Hematopoietic multipotent progenitor cell treated with erythropoietin and hydrocortisone succinate and interleukin-3 and kit ligand, for 15 days (in vitro differentiated cells): ENCODE measurements at places on chromosomes 6 and 20.
A peak's percentile ranks its signal among the peaks of the same experiment; 100 is the strongest.

DNA sequence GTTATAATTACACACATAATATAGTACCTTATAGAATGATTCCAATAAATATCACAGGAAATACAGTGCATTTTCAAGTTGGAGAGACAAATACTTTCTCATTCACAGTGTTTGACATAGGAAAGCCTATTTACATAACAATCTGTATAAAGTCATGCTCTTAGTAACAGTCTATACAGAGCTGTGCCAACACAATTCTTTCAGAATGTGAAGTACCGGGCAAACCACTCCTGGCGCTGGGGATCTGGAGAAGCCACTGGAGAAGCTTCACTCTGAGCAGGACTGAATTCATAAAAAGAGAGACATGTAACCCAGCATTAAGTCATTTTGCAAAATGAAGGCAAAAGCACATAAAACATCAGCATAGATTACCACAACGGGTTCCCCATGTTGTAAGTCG is 24.9 kb upstream of the MCM9 start:
- no peak for DNase-seq

GRCh38 chr20:1979106-1979778 is 14.6 kb downstream of the PDYN start:
- no peak for DNase-seq

GRCh38 chr20:44582311-44583025 is at the start of gene PKIG:
PKIG (plus strand) TSS chr20:44582579; CDS start chr20:44614557, 31,978 bp downstream.
- DNase-seq = no peak

GRCh38 chr6:131754715-131755567 is 44.1 kb upstream of the CTAGE9 start:
- no peak for DNase-seq

GRCh38 chr6:157558487-157559200 is 177.7 kb downstream of the ZDHHC14 start:
- DNase-seq = no peak

DNA sequence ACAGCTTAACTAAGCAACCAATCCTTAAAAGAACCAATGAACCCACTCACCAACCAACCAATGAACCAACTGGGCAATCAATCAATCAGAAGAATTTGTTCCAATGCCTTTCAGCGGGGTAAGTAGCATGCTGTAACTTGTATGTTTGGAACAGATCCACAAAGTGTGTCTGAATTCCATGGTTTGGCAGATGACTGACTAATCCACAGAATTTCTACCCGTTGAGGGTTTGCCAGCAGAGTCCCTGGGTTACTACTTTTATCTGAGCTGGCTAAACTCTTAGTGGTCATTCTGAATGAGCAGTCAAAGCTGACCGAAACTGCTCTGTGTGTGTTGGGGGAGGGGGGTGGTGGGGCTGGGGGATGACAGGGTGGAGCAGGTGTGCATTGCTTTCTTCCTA is 125.0 kb upstream of the JAG1 start:
- DNase-seq = no peak

DNA sequence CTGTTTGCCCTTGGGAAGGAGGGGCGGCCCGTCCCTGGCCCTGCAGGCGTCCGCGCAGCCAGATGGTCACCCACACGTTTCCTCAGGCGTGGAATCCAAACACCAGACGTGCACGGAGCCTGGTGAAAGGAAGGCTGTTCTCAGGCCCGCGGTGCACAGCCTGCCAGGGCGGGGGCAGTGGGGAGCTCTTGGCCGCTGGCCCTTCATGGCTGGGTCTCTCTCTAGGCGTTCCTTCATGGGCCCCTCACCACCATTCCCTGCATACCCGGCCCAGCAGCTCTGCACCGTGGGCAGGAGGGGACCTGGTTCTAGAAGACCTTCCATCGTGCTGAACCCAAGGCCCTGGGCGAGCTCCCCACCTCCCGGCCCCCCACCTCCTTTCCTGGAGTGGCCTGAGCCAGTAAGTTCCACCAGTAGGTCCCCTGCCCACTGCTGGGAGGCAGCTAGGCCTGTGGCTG is 30.4 kb upstream of the SMOC2 start:
- DNase-seq = no peak

GRCh38 chr6:132198896-132199295 is 202.4 kb downstream of the MOXD1 start:
- DNase-seq = no peak

- no peak for DNase-seq
Measured at GRCh38 chr6:167574431-167575151, 249.7 kb downstream of the TTLL2 start.

DNA sequence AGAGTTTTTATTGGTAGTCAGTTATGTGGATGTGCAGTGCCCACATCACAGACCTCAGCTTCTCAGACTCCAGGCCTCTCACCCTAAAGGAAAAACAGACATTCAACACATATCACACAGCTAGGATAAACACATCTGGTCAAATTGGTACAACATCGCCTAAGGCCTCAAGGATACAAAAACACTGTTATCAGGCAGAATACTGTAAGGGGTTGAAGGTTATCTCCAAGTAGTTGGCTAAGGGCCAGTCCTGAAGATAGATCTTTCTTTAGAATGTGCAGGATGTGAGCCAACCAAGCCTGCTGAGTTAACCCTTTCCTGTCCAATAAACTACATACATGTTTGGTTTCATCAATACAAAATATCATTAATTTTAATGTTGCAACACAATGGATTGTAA is 308.4 kb upstream of the GJE1 start:
- no peak for DNase-seq

GRCh38 chr6:34412016-34412415 is 13.9 kb downstream of the RPS10 start:
- DNase-seq = no peak

DNA sequence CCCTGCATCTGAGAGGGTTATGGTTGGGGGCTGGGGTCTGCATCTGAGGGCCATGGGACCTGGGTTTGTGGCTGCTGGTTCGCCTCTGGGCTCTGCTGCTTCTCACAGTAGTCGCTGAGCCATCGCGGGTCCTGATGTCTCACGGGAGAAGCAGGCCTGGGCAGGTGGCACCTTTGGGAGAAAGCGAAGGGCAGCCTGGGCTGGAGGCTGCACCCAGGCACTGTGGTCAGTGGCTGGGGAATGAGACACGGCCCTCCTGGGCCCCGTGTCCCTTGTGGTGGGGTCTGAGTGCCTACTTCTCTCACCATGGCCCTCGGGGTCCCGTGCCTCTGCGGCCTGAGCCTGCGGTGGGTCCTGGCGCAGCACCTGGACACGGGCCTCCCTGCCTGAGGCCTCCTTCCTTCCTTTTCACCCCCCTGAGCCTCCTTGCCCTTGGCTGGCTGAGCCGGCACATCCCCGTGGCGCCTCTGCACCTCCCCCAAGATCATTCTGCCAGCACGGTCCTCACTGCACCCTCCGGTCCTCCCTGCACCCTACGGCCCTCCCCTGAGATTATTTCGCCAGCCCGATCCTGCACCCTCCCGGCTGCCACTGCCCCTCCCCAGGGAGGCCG is 206.0 kb downstream of the ERMARD start:
- no peak for DNase-seq

- no peak for DNase-seq
Measured at GRCh38 chr6:111157412-111157811, 70.1 kb downstream of the SLC16A10 start.

DNA sequence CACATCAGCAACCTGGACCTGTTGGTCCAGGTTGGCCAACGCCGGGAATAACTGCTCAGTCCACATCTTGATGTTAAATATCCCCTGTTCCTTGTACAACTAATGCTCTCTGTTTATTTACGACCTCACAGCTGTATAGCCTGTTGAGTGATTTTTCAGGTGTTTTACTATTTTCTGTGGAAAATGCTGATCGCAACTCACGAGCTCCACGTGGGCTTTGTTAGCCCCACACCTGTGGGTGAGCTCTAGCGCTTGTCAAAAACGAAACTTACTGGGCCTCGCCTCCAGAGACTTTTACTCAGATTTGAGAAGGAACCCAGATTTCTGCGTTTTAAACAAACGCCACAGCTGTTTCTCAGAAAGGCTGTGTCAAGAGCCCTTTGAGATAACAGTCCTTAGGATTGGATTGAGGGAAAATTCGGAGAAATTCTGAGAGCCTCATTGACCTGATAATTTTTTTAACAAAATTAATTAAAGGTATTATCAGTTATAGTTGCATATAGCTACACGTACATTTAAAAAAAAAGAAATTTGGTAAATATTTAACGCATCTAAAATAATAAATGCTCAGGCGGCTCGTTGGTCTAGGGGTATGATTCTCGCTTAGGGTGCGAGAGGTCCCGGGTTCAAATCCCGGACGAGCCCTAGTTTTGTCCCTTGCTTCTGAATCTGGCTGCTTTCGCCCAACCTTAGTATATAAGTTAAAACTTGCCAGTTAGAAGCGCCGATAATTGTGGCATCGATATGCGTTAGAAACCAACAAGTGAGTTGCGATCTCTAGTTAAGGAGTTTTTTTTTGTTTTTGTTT is 16.7 kb downstream of the HMGN4 start:
- peak; percentile 67 for DNase-seq

DNA sequence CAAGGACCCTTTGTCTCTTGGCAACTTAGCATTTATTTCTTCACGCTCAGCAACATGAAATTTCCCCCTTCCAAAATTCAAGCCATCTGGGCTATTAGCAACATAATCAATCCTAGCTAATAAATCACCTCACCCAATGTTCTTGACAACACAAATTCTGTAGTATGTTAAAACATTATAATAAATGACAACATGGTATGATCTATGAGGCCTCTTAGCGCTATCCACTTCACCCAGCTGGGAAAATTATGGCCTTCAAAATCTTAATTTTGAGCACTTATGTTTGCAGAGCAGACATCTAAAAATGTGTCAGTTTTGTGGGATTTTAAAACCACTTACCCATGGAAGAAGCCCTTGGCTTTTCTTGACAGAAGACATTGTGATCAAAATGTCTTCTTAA is 181.9 kb downstream of the HDGFL1 start:
- DNase-seq = no peak

- DNase-seq = no peak
Measured at GRCh38 chr20:11810311-11811083, 107.2 kb upstream of the BTBD3 start.

DNA sequence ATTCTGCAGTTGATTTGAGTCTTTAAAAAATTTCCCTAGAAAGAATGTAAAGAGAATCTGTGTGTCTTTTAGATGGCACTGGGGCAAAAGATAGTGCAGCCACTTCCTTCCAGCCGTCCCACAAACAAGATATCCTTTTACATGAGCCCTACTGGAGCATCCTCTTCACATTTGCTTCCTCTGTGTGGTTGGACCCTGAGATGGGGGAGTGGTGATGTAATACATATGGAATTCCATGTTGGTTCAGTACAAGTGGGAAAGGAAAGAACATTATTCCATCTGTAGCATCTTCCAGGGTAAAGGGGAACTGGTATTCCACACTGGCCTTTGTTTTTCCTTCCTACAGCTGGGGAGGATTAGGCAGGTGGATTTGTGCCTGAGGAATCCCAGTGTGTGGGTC is 78.9 kb upstream of the ISM1 start:
- no peak for DNase-seq

- peak; percentile 96 for DNase-seq
Measured at GRCh38 chr6:26045065-26045927, 41.9 kb upstream of the HFE start.

DNA sequence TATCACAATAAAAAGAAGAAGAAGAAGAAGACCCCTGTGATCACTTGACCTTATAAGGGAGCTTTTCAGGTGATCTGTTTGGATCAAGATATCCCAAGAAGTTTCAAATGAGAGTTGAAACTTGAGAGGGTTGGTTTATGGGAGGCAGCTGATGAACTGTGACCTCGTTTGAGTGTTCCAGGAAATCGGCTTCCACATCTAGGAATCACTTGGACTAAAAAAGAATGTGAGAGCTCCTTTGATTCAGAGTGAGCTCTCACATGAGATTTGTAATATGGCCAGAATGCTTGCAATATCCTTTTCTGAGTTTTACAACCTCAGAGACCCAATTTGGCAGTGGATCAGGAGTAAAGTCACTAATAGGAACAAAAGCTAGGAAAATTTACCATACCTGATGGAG is 228.1 kb downstream of the ATXN1 start:
- DNase-seq = no peak

GRCh38 chr6:112117554-112117953 is 30.2 kb downstream of the FAM229B start:
- no peak for DNase-seq

- no peak for DNase-seq
Measured at GRCh38 chr6:123838505-123839234, 35.0 kb downstream of the NKAIN2 start.

- DNase-seq = no peak
Measured at GRCh38 chr6:10272591-10272990, 142.3 kb downstream of the TFAP2A start.

- no peak for DNase-seq
Measured at GRCh38 chr6:129793447-129793846, 67.7 kb downstream of the TMEM244 start.

- DNase-seq = no peak
Measured at GRCh38 chr6:130697995-130698535, 129.1 kb upstream of the SMLR1 start.

- no peak for DNase-seq
Measured at GRCh38 chr6:155215906-155216305, 47.9 kb upstream of the CLDN20 start.

- no peak for DNase-seq
Measured at GRCh38 chr6:142816031-142816430, 128.9 kb downstream of the HIVEP2 start.

GRCh38 chr20:11086970-11087369 is 413.2 kb upstream of the JAG1 start:
- no peak for DNase-seq

DNA sequence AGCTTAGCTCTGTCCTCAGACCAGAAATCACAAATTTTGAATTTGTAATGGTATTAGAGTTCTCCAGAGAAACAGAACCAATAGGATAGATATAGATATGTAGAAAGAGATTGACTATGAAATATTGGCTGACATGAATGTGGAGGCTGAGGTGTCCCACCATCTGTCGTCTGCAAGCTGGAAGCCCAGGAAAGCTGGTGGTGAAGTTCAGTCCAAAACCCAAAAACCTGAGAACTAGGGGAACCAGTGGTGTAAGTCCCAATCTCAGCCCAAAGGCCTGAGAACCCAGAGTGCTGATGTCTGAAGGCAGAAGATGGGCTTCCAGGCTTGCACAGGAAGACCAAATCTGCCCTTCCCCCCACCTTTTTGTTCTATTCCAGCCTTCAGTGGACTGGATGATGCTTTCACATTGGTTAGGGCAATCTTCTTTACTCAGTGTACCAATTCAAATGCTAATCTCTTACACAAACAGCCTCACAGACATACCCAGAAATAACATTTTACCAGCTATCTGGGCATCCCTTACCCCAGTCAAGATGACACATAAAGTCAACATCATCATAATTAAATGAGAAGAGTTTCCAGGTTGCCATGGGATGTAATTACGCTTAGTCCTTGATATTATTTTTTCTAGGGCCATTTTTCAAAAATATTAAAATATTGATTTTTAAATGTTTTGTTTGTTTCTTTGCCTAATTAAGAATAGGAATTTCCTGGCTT is 570.8 kb downstream of the UTRN start:
- no peak for DNase-seq

DNA sequence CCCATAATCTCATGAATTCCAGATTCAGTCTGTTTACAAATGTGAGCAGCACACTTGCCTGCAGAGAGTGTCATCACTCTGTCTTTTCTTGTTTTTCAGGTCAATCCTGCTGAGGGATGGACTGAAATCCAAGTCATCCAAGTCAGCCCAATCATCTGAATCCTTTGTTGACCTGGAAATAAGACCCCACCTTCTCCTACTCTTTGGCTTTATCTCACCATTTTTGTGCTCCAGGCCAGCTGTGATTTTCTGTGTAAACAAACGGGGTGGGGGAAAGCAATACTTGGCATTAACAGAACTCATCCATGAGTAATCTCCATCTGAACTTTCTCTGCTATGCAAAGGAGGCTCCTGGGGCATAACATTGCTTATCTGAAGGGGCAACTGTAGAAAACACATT is 16.9 kb upstream of the GSTA4 start:
- no peak for DNase-seq
